Cortex of kidney (tissue), 1 donor: ENCODE measurements at places on chromosomes 4 and X.

- no peak for DNase-seq
Observed at GRCh38 chrX:142095651-142096245, 109.3 kb downstream of the MAGEC2 start.

DNA sequence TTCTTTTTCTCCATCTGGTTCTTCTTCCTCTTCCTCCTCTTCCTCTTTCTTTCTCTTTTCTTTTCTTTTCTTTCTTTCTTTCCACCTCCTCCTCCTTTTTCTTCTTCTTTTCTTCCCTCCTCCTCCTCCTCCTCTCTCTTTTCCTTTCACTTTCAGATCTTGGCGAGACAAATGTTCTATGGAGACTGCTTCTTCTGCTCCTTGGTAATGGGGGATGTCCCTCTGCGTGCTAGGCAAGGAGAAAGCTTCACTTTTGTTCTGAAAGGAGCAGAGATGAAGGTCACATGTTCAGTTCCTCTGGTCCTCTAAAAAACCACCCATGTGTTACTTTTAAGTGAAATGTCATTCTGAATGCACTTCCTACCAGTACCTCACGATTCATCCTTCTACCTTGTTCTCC is 33.2 kb downstream of the NBDY start:
- no peak for DNase-seq

DNA sequence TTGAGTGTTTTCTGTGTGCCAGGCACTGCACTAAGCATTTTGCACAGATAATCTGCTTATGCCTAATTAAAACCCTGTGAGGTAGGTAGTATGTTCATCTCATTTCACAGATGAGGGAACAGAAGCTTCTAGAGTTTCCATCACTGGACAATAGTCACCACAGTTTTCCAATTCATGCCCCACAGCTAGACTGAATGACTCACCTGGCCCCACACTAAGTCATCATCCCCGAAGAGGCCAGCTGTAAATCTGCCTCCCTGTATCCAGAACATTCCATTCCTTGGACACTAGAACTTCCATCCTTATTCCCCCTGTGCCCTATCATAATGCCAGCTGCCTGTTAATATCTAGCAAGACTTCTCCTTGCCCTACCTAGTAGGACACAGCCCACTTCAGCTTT is 40.9 kb upstream of the NYX start:
- DNase-seq: no peak

GRCh38 chr4:173509036-173510001 is 20.7 kb downstream of the HAND2 start:
- DNase-seq: no peak

DNA sequence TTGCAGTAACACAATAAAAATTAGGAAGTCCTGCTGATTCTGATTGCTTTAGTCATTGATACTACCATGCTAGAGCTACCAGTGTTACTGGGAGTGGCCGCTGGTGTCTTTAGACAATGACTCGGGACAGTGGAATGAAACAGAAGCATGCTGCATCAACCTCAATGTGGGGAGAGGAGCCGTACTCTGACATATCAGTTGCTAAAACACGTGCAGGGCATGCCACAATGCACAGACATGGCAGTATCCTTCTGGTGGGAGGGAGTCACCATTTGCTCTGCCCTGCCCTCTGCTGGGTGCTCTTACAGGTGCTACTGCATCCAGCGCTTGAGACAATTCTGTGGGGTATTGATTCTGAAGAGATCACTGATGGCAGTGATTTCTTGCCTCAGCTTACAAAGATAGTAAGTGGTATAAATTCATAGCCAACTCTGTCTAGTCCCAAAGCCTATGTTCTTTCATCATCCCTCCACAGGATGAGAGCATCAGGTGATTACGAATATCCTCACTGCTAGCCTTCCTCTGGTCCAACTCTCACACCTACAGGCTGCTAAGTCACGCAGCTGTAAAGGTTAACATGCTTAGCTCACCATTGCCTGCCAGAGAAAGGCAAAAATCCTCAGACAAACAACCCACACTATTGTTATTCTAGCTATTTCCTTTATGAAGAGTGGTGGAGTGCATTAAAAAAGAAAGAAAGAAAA is 43.7 kb downstream of the NSG1 start:
- DNase-seq: no peak

DNA sequence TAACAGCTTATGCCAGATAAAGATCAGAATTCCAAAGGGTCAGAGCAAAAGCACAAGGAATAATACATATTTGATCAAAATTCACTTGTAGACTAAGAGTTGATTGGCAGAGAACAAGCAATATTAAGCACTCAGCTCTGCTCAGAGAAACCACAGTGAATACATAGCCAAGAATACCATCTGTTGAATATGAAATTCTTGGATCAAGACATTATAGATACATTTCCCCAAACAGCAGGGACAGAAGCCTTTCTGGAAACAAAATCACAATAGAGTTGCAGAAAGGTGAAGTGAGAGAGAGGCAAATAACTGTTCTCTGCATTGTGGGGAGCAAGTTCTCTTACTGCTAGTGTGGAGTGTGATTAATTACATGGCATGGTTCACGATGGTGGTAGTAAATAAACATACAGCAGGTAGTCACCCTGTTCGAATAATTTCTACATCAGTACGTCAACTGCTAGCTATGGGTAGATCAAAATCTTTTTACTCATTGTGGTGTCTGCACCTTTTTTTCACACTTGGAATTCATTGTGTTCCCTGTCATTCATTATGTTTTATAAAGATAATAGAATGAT is 366.7 kb downstream of the PCDH7 start:
- DNase-seq: no peak

DNA sequence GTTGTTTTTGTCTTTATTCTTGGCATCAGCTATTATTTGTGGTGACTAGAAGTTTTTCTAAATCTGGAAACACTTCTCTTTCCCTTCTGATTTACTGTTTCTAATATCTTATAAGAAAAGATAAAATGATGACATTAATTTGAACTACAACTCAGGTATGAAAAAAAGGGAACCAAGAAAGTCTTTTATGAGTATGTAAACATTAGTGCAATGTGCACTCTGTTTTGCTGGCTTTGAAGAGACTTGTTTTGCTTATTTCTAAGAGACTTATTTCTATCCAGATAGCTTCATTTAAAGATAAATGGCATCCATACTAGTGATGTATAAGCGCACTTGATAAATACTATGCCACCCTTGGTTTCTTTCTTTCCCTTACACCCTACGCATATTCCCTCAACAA is 10.1 kb upstream of the AMBN start:
- DNase-seq: no peak

DNA sequence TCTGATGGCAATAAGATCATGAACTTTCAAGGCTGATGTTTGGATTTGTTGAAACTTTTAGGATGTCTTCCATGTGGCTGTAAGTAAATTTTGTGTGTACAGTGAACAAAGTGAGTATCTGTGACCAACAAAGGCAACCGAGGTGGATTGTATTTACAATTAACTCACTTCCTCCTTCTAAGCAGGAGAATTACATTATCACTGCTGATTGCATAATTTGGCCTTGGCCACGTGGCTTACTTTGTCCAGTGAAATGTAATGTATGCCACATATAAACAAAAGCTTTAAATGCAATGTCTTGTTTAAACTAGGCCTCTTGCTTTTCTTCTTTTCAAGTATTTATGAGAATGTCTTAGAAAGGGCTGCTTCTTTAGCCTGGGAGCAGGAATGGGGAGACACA is 66.3 kb upstream of the MAD2L1 start:
- no peak for DNase-seq

GRCh38 chrX:107000013-107000515 is at the start of gene MORC4:
TSS of gene MORC4 (minus strand) at chrX:107000212. CDS start at chrX:106999969, 243 bp downstream.
- DNase-seq: no peak

GRCh38 chr4:99938243-99938753 is 8.1 kb downstream of the DNAJB14 start:
- DNase-seq: no peak

GRCh38 chrX:68648960-68649359 is 1.5 kb downstream of the STARD8 start:
- DNase-seq: no peak

- no peak for DNase-seq
Observed at GRCh38 chr4:10267066-10267465, 150.5 kb upstream of the WDR1 start.

DNA sequence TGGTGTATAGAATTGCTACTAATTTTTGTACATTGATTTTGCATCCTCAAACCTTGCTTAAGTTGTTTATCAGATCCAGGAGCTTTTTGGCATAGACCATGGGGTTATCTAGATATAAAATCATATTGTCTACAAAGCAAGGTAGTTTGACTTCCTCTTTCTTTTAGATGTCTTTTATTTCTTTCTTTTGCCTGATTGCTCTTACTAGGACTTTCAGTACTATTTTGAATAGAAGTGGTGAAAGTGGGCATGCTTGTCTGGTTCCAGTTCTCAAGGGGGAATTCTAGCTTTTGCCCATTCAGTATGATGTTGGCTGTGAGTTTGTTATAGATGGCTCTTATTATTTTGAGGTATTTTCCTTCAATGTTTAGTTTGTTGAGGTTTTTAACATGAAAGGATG is 187.9 kb upstream of the LCORL start:
- no peak for DNase-seq

DNA sequence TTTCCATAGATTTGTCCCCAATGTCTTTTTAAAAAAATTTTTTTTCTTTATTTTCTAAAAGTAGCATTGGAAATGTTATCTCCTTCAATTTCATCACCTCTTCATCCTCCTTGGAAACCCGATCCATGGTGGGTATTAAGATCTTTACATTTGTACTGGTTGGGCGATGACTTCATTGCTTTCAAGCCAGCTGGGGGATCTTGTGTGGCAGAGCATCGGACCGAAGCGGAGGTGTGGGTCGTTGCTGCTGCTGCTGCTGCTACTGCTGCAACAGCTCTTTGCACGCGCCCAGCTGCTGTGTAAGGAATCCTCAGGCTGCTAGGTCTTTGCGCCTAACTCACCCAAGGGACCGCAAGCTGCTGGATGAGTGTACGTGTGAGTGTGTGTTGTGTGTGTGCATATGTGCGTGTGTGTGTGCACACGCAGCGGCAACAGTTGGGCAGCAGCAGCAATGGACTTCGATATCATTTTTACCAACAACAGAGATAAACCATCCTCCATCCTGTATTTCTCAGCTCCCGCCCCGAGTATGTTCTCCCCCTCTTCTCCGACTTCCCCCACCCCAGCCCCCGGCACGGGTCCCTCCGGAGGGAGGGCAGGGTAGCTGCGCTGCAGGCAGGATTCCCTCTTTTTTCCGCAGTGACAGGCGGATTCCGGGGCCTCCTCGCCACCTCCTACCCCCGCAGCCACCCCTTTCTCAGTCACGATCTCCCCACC is 768 bp upstream of the CDKL5 start:
- no peak for DNase-seq

- DNase-seq: no peak
Observed at GRCh38 chr4:104490770-104491480, 3.8 kb downstream of the CXXC4 start.
